H9 (cell line): ENCODE measurements at places on chromosomes 12 and 14. TPM values are rescaled to one million over a fixed set of nuclear protein-coding genes. Genes with fewer than 3 reads are reported as not detected.

The ACSS3 gene
- 19.3 TPM in 2 replicates for total RNA-seq

The CCDC91 gene
- total RNA-seq, result 19.6 and 22.7 TPM in 2 replicates

The MYRFL gene
- total RNA-seq, result 0.57 and 0.64 TPM in 2 replicates

The RFLNA gene
- total RNA-seq, result 9.7 and 10.6 TPM in 2 replicates

The WIF1 gene
- total RNA-seq, result 0.42 and 0.98 TPM in 2 replicates

The ASB2 gene
- total RNA-seq, result 0.35 and 1.3 TPM in 2 replicates

DNA sequence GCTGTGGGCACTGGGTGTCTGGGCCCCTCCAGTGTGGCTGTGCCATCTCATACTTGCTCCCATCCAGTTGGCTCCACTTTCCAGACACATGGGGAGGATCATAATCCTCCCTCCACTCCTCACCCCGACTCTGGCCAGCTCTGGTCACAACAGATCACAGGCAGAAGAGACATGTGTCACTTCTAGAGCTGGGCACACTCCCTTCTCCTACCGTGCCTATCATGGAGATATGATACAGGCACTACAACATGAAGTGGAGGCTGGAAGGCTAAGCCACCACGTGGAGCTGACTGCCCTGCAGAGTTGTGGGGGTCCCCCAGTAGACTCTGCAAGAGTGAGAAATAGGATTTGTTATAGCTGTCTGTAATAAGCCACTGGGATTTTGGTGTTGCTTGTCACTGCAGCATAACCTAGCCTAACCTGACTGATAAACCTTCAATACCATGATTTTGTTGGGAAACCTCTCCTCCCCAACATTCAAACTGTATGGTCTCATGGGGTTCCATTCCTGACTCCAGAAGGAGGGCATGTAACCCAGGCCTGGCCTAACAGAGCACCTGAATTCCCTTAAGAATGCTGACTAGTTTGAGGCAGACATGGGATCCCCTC, 20.0 kb downstream of the NT5DC3 start:
- no peak for DNase-seq

DNA sequence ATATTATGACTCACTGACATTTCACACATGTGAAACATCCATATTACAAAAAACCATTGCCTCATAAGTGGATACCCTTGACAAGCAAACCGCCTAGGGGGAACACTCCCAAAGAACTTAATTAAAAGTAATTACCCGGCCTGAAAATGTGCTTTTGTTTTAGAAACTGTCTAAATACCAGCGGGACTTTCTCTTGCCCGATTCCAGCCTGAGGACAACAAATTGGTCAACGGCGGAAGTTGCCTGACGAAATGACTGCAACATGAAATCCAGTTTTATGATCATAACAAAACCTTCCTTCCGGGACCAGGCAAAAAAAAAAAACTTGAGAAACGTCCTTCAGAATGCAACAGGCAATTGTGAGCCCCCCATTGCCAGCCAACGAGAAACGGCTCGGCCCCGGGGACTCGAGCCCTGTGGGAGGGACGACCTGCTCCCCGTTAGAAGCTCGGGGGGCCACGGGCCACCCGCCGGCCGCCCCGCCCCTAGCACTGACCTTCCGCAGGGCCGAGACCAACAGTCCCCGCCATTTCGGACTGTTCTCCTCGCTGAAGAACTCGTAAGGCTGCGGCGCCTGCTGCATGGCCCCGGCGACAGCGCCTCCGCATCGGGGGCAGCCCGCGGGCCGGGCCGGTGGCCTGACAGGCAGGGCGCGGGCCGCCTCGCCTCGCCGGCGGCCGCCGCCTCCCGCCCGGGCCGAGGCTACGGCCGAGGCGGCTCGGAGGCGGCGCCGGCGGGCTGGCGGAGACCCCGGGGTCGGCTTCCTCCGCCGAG, 490 bp downstream of the SOS2 start:
- peak; percentile 37 for DNase-seq

DNA sequence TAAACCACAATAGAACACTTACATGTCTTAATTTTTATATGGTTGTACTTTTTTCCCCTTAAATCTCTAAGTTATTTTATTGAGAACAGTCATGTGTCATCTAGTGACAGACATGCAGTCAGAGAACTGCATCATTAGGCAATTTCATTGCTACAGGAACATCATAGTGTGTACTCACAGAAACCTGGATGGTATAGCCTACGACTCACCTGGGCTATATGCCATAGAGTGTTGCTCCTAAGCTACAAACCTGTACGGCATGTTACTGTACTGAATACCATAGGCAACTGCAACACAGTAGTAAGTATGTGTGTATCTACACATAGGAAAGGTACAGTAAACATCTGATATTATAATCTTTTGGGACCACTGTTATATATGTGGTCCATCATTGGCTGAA, 557.6 kb downstream of the PRKD1 start:
- no peak for DNase-seq

DNA sequence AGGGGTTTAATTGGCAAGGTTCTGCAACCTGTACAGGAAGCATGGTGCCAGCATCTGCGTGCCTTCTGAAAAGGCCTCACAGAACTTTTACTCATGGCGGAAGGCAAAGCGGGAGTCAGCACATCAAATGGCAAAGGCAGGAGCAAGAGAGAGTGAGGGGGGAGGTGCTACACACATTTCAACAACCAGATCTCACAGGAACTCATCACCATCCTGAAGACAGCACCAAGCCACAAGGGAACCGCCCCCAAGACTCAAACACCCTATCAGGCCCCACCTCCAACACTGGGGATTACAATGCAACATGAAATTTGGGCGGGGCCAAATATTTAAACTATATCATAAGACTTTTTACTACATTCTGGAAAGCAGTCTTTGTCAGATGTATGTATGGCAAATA, 38.0 kb upstream of the FKBP4 start:
- DNase-seq, result peak; percentile 60

- no peak for DNase-seq
Measured at GRCh38 chr14:57812741-57813140, 53.2 kb downstream of the SLC35F4 start.

DNA sequence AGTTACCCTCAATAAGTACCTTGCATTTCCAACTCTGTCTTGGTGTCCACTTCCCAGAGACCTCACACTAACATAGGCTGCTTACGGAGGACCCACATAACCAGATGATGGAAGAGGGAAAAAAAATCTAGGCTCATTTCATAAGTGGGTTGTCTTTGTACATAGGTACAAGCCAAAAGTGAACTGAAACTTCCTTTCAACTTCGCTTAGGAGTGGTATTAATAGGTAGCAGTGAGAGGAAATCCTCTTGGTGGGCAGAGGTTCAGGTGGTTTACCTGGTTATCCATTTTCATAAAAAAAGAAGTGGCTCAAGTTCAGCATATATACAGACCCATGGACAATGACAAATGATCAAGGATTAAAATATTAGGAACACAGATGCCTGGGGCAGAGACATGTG, 35.8 kb upstream of the RNU6-7 start:
- no peak for DNase-seq

DNA sequence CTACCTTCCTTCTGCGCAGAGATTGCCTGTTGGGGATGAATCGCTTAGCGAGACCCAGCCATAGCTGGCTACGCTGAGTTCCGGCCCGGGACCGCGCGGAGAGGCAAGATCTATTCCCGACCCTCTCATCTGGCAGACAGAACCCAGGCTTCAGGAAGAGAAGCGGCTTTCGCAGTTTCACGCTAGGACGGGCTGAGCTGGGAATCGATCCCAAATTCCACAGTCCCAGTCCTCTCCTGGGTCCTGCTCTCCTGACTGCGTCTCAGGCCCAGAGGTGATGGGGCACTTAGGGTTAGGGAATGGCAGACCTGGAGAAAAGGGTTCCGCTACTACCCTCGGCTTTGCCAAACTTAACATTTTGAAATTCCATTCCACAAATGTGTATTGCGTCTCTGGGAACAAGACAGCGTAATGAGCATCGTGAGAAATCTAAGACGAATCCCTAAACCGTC, 2.8 kb downstream of the PTPN21 start:
- DNase-seq, result peak; percentile 54

- peak; percentile 96 for DNase-seq
Measured at GRCh38 chr14:69191340-69192111, at the start of gene EXD2. Gene EXD2, plus strand, starts transcription at chr14:69191498. Its CDS starts 17,973 bp downstream, at chr14:69209471.
